Lower lobe of right lung (tissue), 2 donors: ENCODE measurements at places on chromosomes 6 and 20. TPM values are rescaled to one million over a fixed set of nuclear protein-coding genes. Genes with fewer than 3 reads are reported as not detected.

DNA sequence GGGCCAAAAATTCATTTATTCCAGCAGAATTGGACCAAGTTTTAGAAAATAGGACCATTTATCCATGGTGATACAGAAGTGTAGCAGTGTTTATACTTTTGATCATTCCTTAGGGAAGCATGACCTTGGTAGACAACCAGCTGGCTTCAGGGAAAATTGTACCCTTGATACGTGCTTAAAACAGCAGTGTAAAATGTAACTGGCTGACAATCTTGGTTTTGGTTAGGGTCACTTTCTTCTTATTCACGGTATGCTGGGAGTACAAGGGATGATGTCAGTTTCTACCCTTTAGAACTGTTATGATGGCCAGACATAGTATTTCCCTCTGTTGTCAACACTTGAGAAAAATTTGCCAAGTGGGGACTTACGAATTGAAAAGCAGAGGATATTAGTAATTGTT, 157.1 kb downstream of the BCKDHB start:
- H3K4me3 ChIP-seq: no peak overlapping the region
- no peaks in the 10 kb centered on the region for H3K4me1 ChIP-seq
- H3K27ac ChIP-seq: no peak overlapping the region
- H3K27me3 ChIP-seq: no peaks in the 10 kb centered on the region
- H3K36me3 ChIP-seq: no peaks in the 10 kb centered on the region

DNA sequence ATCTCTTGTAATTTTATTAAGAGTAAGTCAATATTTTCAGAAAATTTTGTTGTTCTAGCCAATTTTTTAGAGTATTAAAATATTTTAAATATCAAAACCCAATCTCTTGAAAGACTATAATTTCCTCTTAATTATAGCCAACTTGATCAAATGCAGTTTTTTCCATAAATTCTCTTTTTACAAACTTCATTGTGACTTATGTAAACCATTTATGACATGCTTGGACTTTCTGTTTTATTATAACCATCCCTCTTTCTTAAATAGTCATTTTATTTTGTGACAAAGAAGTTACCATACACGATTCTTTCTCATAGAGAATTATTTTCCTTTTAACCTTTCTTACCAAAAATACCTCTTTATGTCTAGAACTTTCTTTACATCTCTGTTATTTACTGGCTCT, 1075.5 kb downstream of the KHDRBS2 start:
- no peak overlapping the region for H3K4me3 ChIP-seq
- H3K27me3 ChIP-seq: no peaks in the 10 kb centered on the region
- no peak overlapping the region for H3K27ac ChIP-seq
- H3K36me3 ChIP-seq: no peaks in the 10 kb centered on the region
- DNase-seq: no peak
- no peaks in the 10 kb centered on the region for H3K4me1 ChIP-seq

The LPA gene
- total RNA-seq: 0.30 TPM

GRCh38 chr20:12617076-12617475, 391.7 kb upstream of the SPTLC3 start:
- H3K27ac ChIP-seq: no peak overlapping the region
- H3K4me1 ChIP-seq: no peaks in the 10 kb centered on the region
- H3K27me3 ChIP-seq: no peaks in the 10 kb centered on the region
- H3K36me3 ChIP-seq: no peaks in the 10 kb centered on the region
- H3K4me3 ChIP-seq: no peak overlapping the region

- no peak for DNase-seq
- no peaks in the 10 kb centered on the region for H3K36me3 ChIP-seq
- no peak overlapping the region for H3K27ac ChIP-seq
- no peaks in the 10 kb centered on the region for H3K27me3 ChIP-seq
Observed at GRCh38 chr6:122052346-122052900, 347.0 kb upstream of the HSF2 start.

DNA sequence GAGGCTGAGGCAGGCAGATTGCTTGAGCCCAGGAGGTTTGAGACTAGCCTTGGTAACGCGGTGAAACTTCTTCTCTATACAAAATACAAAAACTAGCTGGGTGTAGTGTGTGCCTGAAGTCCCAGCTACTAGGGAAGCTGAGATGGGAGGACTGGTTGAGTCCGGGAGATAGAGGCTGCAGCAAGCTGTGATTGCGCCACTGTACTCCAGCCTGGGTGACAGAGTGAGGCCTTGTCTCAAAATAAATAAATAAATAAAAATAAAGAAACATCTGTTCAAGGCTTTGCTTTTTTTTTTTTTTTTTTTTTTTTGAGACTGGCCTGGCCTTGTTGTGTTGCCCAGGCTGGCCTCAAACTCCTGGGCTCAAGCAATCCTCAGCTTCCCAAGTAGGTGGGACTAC, 23.7 kb upstream of the SLC23A2 start:
- no peaks in the 10 kb centered on the region for H3K4me1 ChIP-seq
- H3K4me3 ChIP-seq: no peak overlapping the region
- no peaks in the 10 kb centered on the region for H3K27me3 ChIP-seq
- H3K36me3 ChIP-seq: no peaks in the 10 kb centered on the region
- no peak for DNase-seq

DNA sequence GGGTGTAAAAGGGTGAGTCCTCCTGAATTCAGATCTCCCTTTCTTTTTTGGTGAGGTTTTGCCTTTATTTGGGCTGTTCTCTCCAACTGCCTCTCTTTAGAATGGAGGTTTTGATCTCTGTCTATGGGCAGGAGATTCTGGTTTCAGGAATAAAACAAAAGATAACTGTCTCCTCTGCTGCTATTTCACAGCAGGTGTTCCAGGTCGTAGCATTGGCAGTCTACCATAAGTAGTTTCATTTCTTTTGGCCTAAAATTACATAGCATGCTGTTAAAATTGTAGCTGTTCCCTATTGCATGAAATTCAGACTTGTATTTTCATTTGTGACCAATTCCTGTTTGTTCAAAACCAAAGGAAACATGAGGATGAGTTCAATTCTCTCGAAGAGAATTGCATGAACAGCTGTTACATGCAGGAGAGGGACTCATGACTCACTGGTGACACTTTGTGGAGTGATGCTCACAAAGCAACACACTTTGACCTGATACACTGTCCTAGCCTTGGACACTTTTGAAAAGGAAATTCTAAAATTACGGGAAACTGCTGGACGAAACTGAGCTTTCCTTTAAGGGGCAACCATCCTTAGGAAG, 76.8 kb upstream of the SIRPG start:
- no peak overlapping the region for H3K4me3 ChIP-seq
- no peaks in the 10 kb centered on the region for H3K36me3 ChIP-seq
- H3K27ac ChIP-seq: no peak overlapping the region
- no peaks in the 10 kb centered on the region for H3K27me3 ChIP-seq
- DNase-seq: no peak

DNA sequence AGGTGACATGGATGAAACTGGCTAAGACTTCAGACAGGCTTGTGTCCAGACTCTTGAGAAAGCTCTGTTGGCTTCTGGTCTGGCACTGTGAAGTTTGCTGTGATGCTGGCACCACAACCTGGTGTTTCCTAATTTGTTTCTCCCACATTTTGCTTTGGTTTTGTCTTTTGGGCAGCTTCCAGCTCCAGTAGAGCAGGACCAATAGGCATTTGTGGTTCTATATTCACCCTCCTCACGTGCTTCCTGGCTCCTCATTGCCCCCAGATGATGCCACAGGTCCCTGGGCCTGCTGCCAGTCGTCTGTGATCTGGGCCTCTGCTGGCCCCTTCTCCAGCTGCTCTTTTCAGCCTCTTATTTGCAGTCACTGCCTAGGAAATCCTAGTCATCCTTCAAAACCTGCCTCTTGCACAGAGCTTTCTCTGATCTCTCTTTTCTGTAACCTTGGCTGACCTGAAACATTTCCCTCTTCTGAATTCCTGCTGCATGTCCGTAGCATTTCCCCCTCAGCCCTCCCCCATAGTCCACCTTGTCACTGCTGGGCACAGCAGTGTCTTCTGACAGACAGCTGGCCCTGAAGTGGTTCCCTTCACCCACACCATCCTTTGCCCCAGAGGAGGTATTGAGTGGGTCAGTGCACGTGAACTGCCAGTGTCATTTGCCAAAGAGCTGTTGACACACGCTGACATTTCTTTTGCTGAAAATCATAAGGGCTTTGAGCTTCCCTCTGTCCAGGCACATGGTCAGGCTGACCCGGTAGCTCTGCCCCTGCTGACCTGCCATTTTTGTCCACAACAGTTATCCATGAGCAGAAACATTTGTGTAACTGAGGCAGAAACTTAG, 63.0 kb downstream of the PTPN1 start:
- H3K4me1 ChIP-seq: peaks cover 43% of the 10 kb centered on the region
- H3K36me3 ChIP-seq: peaks cover 88% of the 10 kb centered on the region
- no peaks in the 10 kb centered on the region for H3K27me3 ChIP-seq
- DNase-seq: no peak

The CRIP3 gene
- total RNA-seq: 0.95 TPM

The NRN1 gene
- 15.0 TPM for total RNA-seq

The MUCL3 gene
- 5.3 TPM for total RNA-seq

- H3K27me3 ChIP-seq: no peaks in the 10 kb centered on the region
- H3K36me3 ChIP-seq: no peaks in the 10 kb centered on the region
- no peak overlapping the region for H3K4me3 ChIP-seq
Observed at GRCh38 chr6:14966906-14967711, 278.8 kb upstream of the JARID2 start.

DNA sequence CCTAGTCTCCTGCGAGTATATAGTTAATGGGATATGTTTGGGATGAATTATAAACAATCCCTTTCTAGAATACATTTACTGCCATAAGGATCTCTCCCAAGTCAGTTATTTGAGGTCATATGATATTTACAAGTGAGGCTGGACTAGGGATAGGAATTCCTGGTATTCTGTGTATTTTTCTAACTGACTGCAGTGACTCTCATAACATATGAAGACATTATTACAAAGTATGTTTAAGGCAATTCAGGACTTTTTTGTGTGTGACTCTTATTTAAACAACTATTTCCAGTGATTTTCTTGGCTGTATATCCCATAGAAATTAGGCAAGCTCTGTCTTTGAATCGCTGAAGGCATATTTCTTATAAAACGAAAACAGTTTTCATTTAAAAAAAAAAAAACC, 18.4 kb upstream of the TNFAIP3 start:
- no peak overlapping the region for H3K27ac ChIP-seq
- no peaks in the 10 kb centered on the region for H3K27me3 ChIP-seq
- no peak overlapping the region for H3K4me3 ChIP-seq
- H3K36me3 ChIP-seq: no peaks in the 10 kb centered on the region

- no peak overlapping the region for H3K27ac ChIP-seq
- no peaks in the 10 kb centered on the region for H3K4me1 ChIP-seq
- DNase-seq: no peak
- H3K36me3 ChIP-seq: no peaks in the 10 kb centered on the region
- H3K27me3 ChIP-seq: peaks cover 46% of the 10 kb centered on the region
Observed at GRCh38 chr20:3092611-3093379, 8.3 kb upstream of the AVP start.

DNA sequence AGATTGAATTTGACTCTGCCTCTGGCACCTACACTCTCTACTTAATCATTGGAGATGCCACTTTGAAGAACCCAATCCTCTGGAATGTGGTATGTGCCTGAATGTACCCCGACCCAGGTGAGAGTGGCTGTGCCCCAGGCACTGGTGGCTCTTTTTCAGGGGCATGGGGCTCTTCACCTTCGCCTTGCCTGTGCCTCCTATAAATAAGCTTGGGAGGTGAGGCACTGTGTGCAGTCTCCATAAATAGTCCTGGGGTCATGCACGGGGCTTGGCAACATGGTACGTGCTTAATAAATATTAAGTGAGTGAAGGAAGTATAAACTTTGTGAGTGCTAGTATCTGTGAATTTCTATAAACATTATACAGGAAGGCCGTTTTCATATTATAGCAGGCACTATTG, 33.0 kb downstream of the GHRH start:
- peaks cover 100% of the 10 kb centered on the region for H3K36me3 ChIP-seq
- no peak overlapping the region for H3K4me3 ChIP-seq
- no peaks in the 10 kb centered on the region for H3K27me3 ChIP-seq
- H3K4me1 ChIP-seq: peaks cover 19% of the 10 kb centered on the region
- H3K27ac ChIP-seq: no peak overlapping the region
- no peak for DNase-seq

DNA sequence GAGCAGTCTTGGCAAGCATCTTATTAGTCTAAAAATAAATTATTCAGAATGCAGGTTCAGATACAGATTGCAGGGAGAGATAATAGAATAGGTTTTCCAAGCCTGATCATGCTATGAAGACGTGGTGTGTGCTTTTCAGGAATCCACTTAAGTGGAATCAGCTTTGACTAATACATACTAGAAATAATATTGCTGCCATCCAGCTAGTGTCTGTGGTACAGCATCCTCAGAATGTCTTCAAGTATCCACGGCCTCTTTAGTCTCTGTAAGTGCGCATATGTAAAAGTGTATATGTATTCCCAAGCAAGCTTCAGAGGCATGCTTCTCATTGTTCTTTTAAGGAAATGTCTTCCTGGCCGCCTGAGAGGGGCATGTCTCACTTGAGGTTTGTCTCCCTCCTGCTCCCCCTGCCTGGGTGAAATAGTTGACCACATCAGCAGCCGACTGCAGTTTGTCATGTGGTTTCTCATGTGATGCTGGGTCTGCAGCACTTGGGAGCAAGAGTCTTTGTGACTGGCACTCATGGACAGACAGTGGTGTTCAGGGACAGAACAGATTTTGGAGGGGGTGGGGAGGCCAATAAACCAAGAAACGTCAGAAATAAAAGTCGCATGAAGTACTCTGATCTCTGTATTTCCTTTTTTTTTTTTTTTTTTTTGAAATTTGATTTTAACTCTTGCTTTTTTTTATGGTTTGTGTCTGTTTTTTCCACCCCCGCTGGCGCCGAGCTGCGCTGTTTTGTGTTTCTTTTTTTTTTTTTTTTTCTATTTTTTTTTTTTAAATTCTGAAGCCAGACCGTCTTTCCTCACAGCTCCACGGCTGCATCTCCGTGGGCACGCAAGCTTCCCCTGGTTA, 150.8 kb downstream of the PRL start:
- no peak for DNase-seq
- H3K27me3 ChIP-seq: no peaks in the 10 kb centered on the region
- peaks cover 38% of the 10 kb centered on the region for H3K4me1 ChIP-seq

DNA sequence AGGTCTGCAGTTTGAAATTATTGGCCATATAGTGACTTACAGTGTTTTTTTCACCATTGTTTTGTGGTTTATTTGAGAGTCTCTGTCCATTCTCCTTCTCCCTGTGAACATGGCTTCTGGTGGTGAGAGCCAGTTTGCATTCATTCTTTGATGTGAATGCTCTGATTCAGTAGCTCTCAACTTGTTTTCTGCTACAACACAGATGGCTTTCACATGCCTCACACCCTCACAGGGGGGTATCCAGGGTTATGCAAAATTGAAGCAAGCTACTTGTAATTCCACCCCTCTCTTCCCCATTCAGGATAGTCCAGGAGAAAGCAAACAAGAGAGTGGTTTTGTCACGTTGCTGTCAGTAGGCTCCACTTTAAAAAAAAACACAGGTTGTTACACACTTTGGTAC, 55.6 kb downstream of the SLX4IP start:
- no peak overlapping the region for H3K4me3 ChIP-seq
- H3K27ac ChIP-seq: no peak overlapping the region
- H3K36me3 ChIP-seq: no peaks in the 10 kb centered on the region
- DNase-seq: no peak

GRCh38 chr6:151121900-151122299, 117.9 kb upstream of the AKAP12 start:
- H3K27me3 ChIP-seq: no peaks in the 10 kb centered on the region
- no peaks in the 10 kb centered on the region for H3K4me1 ChIP-seq
- no peak overlapping the region for H3K4me3 ChIP-seq
- H3K27ac ChIP-seq: no peak overlapping the region
- DNase-seq: no peak

- H3K27ac ChIP-seq: no peak overlapping the region
- H3K4me3 ChIP-seq: no peak overlapping the region
- no peaks in the 10 kb centered on the region for H3K27me3 ChIP-seq
Observed at GRCh38 chr6:128464790-128465189, 55.6 kb downstream of the PTPRK start.

The ENPP5 gene
- 11.4 TPM for total RNA-seq

The FLOT1 gene
- 151 TPM for total RNA-seq

The RSPO3 gene
- total RNA-seq: 8.0 TPM
